Panc1 (cell line): ENCODE measurements at places on chromosomes 4 and X. TPM values are rescaled to one million over a fixed set of nuclear protein-coding genes. Genes with fewer than 3 reads are reported as not detected.

Gene HSD17B13
- 0.13 TPM for total RNA-seq

GRCh38 chr4:167868163-167868562 is 224.2 kb upstream of the ANXA10 start:
- no peak for DNase-seq

GRCh38 chrX:123487669-123488068 is 245.2 kb downstream of the THOC2 start:
- no peak for DNase-seq

- no peak for DNase-seq
Observed at GRCh38 chr4:72743078-72743477, 174.1 kb upstream of the ADAMTS3 start.

Gene RHOXF1
- 0.41 TPM for total RNA-seq

Gene AMTN
- not detected for total RNA-seq

Gene HPGDS
- total RNA-seq = not detected

Gene FGD1
- total RNA-seq = 14.1 TPM
